Panc1 (cell line): ENCODE measurements at places on chromosomes 13 and 19.

DNA sequence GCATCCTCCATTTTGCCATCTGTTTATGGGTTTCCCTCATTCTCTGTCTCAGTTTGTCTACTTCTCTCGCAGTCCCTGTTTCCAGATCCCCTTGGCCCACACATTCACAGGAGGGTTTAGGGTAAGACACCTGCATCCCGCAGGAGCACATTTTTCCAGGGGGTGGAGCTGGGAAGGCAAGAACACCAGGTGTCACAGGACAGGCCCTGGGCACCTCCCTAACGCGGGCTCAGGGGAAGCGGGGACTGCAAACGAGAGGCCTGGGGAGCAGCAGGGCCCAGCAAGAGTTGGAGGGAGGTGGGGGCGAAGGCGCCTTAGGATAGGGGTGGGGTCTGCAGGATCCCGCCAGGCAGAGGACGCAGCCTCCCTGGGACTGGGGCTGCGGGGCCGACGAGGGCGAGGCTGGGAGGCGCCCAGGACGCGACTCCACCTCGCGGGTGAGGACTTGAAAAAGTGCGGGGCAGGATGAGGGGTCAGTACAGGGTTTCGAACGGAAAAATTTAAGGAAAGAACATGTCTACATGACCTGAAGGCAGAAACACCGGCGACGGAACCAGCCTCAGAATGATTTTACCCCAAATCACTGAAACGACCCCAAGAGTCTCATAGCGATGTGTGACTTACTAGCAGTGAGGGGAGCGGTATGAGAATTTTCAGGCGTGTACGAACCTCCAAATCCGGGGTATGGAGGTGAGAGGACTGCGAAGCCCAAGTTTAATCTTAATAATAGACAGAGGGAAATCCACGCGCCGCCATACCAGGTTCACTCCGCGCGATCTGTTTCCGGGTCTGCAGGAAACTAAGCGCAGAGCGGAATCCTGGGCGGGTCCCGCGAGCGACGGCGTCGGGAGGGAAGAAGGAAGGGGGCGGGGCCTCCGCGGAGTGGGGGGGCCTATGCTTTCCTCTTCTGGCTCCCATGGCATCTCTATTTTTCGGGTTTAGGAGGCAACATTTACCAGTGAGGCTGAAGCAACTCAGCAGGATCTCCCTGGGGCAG lies 7.1 kb upstream of the ERVV-2 start:
- DNase-seq: no peak

GRCh38 chr13:43293008-43293407 lies 269.6 kb downstream of the DNAJC15 start:
- no peak for DNase-seq

- no peak for DNase-seq
Measured at GRCh38 chr13:100751826-100752225, 77.2 kb upstream of the TMTC4 start.

GRCh38 chr19:19385896-19386869 lies 19.3 kb upstream of the GATAD2A start:
- no peak for DNase-seq

- DNase-seq: peak; percentile 52
Measured at GRCh38 chr13:110819203-110820014, 95.5 kb downstream of the ANKRD10 start.

GRCh38 chr19:45255611-45256157 lies 4.6 kb downstream of the MARK4 start:
- no peak for DNase-seq

DNA sequence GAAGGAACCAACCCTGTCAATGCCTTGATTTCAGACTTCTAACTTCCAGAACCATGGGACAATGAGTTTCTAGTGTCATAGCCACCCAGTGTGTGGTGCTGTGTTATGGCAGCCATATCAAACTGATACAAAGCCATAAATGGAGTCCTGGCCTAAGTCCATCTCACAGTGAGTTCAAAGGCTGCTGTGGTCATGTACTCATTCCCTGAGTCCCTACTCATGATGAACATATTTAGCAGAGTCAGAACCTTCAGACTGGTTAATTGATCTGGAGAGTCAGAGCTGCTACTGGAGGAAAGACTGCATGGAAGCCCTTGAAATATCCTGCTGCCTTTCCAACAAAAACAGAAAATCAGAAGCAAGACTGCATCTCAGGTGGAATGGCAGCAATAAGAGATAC lies 39.2 kb upstream of the CSNK1A1L start:
- DNase-seq: no peak

GRCh38 chr19:39223703-39224279 lies 19.7 kb upstream of the SYCN start:
- no peak for DNase-seq

DNA sequence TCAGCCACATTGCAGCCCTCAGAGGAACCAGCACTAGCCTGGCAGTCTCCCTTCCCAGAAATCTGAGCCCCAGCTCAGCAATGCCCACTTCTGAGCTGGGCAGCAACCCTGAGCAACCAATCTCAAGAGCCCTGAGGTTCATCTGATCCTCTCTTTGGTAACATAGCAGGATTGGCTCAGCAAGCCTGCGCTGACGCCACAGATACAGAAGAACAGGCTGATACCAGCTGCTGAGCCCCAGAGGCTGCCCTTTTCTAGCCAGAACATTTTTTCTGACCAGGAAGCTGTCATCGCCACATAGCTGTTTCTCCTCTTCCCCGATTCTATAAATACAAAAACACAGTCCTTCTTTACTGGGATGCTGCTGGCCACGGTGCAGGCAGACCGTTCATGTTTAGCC lies 59.8 kb downstream of the TRPM4 start:
- no peak for DNase-seq

- no peak for DNase-seq
Measured at GRCh38 chr19:12611361-12611699, 610 bp downstream of the ZNF791 start.

DNA sequence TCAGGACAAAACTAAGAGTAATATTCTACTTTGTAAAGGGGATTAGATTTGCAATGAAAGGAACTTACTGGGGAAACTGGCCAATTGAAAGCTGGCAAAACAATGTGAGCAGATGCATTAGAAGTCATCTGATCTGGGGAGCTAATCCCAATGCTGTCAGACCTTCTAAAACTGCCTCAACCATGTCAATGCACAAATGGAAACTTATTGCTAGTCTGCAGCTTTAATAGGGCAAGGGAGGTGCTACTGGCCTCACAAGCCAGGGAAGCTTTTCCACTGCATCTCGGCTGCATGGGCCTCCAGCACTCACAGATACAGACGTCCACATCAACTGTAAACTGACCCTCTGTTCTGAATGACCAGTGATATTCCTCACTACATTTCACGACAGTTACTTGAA lies 154.2 kb downstream of the LHFPL6 start:
- DNase-seq: no peak

GRCh38 chr13:90696656-90697055 lies 650.8 kb upstream of the MIR17HG start:
- no peak for DNase-seq

DNA sequence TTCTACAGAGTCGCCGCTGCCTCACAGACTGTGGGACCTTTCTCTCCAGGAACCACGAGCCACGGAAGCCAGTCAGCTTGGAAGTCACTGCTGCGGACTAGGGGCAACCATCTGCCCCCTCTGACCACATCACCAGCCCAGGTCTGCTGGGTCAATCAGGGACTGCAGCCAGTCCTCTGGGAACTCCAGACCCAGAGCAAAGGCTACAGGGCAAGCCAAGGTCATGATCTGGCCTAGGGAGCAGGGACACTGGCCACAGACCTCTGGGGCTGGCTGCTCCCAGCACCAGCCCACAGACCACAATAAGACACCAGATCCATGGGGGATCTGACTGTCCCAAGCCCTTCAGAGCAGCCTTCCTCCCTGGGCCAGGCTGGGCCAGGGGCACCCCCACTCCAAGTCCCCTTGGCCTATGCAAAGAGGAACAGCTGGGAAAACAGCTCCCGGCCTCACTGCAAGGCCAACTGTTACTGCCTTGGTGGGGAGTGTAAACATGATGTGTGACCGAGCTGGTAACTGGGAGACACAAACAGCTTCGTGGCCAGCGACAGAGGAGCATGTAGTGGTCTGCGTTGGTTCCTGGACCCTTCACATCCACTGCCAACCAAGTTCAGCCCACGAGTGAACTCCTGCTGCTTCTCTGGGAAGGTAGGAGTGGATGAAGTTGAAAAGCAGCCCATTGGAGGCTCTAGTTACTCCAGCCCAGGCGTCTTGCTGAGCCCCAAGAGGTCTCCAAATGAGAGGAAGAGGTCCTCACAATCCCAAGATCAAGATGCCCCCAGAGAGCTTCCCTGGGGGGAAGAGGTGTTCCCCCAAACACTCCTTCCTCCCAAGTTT lies 1.5 kb downstream of the AKT2 start:
- no peak for DNase-seq

DNA sequence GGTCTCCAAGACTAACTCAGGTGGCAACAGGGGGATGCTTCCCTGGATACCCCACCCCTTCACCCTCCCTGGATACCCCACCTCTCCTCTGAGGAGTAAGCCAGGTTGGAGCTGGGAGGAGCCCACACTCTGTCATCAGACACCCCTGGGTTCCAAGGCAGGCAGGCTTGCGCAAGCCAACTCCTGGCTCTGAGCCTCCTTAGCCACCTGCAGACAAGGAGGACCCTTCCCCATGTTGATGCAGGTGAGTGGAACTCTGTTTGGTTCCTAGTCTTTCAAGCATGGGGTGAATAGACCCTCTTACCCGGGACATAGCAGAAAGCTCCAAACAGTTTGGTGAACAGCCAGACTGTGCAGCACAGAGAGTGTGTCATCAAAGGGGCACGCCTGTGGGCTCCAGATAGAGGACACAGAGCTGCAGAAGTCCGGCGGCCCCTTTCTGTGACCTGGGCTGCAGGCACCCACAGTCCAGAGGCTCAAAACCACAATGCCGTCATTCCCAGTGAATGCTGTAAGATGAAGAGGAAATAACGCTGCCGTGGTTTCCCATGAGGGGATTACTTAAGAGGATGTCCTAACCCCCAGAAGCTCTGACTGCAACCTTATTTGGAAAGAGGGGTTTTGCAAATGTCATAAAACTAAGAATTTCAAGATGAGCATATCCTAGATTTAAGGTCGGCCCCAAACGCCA lies 12.1 kb upstream of the HAS1 start:
- no peak for DNase-seq

DNA sequence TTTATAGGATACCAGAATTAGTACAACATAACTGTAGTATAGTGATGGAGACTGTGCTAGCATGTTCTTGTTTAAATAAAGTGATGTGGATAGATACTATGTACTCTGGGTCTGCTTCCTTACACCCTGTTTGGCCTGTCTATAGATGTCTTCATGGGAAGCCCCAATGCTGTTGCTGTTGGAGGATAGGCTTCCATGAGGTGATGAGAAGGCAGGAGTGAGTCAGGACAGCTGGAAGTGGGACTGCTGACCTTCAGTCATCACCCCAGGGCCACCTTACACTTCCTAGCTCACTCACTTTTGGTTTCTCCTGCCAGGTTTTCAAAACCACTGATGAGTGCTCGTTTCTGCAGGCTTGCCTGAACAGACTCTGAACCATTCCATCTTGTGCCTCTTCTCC lies 4.2 kb downstream of the KCTD4 start:
- no peak for DNase-seq

DNA sequence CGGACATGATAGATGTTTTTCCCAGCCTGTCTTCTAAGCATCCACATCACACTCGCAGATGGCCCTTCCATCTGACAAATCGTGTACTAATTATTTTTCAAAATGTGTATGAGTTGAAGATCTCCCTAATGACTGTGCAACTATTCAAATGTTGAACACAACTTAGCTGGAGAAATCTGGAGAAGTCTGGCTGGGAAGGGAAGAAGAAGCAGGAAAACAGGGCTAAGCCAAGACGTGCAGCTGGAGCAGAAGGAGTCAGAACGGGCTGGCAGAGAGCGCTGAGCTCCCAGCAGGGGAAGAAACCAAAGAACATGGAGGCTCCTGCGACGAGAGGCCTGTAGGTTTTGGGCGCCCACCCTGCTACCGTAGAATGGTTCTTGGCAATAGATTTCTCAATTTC lies 13.2 kb upstream of the LATS2 start:
- DNase-seq: no peak

- DNase-seq: no peak
Measured at GRCh38 chr13:67221630-67222226, 8.4 kb downstream of the PCDH9 start.

GRCh38 chr13:105961438-105961837 lies 574.0 kb downstream of the EFNB2 start:
- DNase-seq: no peak

DNA sequence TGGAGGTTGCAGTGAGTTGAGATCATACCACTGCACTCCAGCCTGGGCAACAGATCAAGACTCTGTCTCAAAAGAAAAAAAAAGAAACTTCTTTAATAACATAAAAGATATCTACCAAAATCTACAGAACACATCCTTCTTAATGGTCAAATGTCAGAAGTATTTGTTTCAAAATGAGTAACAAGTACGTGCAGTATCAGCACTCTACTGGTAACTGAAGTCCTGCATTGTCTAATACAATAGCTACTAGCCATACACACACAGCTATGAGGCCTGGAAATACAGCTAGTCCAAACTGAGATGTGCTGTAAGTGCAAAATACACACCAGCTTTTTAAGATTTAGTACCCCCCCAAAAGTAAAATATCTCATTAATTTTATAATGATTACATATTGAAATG lies 88.1 kb downstream of the TSC22D1 start:
- DNase-seq: no peak

- no peak for DNase-seq
Measured at GRCh38 chr13:90800082-90800746, 547.3 kb upstream of the MIR17HG start.

DNA sequence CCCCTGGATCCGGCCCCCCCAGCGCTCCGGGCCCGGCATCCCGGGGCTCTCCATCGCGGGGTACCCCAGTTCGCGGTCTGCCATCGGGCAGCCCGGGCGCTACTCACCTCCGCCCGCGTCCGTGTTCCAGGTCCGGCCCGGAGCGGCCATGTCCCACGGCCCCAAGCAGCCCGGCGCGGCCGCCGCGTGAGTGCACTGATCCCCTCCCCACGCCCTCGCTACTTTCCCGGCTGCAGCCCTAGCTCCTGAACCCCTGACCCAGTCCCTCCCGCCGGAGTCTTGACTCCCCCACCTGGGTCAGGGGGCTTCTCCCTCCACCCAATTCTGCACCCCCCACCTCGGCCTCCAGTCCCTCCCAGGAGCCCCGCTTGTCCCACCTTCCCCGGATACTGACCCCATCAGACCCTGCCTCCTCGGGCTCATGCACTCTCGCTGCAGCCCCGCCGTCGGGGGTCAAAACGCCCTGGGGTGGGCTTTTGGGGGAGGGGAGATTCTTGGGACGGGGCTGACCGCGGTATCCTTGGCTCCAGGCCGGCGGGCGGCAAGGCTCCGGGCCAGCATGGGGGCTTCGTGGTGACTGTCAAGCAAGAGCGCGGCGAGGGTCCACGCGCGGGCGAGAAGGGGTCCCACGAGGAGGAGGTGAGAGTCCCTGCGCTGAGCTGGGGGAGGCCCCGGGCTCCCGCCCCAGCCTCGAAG lies 566 bp downstream of the HMG20B start:
- no peak for DNase-seq

GRCh38 chr13:46119883-46120614 lies 15.2 kb upstream of the CPB2 start:
- DNase-seq: no peak

DNA sequence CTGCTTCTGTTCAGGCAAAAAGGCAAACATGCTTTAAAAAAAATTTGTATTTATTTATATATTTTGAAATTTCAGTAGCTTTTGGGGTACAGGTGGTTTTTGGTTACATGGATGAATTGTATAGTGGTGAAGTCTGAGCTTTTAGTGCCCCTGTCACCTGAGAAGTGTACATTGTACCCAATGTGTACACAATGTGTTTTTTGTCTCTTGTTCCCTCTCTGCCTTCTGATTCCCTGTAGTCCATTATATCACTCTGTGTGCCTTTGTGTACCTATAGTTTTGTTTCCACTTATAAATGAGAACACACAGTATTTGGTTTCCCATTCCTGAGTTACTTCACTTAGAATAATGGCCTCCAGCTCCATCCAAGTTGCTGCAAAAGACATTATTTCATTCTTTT lies 77.4 kb downstream of the PDS5B start:
- no peak for DNase-seq
